ENCODE measurements at places on chromosomes 1 and 21.
A peak's percentile ranks its signal among the peaks of the same experiment; 100 is the strongest.

- DNase-seq, result no peak
Measured at GRCh38 chr1:243596431-243597062, 253.5 kb downstream of the AKT3 start.

GRCh38 chr1:44316231-44316759, 38.8 kb downstream of the ERI3 start:
- DNase-seq, result no peak

DNA sequence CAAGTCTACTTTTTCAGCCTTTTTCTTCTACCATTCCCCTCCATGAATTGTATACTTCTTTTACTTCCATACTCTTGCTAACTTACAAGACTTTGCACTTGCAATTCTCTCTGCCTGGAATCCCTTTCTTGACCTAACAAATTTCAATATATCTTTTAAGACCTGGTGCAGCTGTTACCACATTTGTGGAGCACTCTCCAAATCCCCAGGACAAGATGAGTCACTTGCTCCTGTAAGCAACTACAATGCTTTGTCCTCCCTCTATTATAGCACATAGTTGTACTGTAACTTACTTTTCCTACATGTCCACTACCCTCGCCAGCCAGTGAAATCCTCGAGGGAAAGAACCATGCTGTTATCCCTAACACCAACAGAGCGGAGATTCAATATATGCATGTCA, 43.1 kb downstream of the WARS2 start:
- DNase-seq, result no peak

GRCh38 chr1:1817221-1817620, 39.0 kb upstream of the NADK start:
- DNase-seq, result no peak

DNA sequence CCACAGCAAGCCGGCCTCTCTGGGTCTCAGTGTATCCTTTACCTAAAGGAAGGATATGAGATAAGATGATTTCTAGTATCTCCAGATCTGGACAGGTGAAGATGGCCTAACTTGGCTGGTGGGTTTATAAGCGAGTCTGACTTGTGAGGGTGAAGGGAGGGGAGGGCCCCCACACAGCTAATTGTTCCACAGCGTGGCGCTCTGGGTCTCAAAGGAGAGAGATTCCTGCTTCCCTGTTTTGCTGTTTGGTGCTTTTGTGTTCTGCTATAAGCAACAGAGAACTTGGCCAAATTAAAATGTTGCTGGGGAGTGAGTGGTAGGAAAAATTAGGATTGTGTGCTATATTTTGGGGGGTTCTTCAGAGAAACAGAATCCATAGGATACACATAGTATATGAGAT, 28.9 kb upstream of the NLRP3 start:
- DNase-seq, result no peak

DNA sequence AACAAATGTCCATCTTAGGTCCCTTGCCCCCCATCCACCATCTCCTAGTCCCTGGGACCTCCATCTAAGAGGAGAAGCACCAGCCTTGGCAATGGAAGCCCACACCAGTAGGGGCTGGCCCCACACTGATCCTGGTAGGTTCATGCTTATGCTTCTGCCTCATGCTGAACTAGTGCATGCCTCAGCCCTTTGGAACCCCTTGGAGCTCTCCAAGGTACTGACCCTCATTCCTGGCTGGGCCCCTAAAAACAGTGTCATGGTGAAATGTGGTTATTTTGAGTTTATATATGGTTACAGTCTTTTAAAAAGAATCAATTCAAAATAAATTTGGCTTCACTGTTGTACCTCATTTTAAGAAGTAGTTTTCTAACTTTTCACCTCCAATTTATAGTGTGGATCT, 108.3 kb downstream of the HIVEP3 start:
- DNase-seq, result no peak

- no peak for DNase-seq
Measured at GRCh38 chr1:12451560-12451900, 166.5 kb downstream of the DHRS3 start.

- no peak for DNase-seq
Measured at GRCh38 chr1:171581226-171581625, 40.8 kb upstream of the MYOCOS start.

GRCh38 chr21:22062472-22063139, 1064.4 kb downstream of the NCAM2 start:
- no peak for DNase-seq

DNA sequence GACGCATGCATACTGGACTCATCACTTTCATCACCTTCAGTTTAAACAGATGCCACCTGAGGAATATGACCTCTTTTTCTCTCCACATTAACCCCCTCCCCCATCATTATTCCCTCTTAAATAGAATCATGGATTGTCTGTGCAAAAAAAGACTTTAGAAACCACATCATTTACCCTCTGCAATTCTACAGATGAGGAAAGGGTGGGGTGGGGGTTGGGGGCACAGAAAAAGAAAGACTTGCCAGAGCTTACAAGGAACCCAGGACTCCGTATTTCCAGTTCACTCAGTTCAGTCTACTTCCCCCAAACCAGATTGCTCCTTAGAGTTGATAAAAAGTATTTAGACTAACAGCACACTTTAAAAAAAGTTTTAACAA, 26.2 kb upstream of the NFIA start:
- DNase-seq, result no peak

DNA sequence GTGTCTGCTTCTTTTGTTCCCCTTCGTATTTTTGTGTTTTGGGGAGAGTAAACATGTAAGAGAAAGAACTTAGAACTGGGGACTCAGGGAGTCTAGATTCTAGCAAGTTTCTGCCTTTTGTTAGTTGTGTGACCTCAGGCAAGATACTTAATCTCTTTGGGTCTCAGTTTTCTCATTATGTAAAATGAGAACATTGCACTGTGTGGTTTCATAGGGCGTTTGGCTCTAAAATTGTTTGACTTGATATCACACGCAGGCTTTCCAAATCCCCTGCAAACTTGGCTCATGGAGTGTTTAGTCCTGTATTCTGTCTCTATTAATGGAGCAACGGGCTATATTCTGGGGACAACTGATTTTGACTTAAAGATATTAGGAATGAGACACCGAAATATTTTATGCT, 57.7 kb downstream of the NTNG1 start:
- DNase-seq, result no peak

DNA sequence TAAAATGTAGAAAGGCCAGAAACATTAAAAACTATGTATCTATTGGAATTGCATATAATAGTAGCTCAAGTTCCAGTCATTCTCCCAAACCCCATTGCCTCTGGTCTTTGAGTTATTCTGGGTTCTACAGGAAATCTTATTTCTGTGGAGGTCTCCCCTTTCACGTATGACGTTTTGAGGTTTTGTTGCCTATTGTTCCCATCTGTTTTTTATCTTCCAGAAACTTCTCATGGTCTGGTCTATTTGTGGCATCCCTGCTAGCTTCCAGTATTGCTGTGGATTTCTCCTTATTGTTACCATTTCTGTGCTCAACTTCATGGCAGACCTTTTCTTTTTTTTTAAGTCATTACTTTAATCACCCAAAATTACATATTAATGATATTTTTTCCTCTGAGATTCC, 43.3 kb downstream of the DTL start:
- no peak for DNase-seq

- DNase-seq, result peak; percentile 53
Measured at GRCh38 chr1:44016890-44017400, 14.3 kb downstream of the SLC6A9 start.

DNA sequence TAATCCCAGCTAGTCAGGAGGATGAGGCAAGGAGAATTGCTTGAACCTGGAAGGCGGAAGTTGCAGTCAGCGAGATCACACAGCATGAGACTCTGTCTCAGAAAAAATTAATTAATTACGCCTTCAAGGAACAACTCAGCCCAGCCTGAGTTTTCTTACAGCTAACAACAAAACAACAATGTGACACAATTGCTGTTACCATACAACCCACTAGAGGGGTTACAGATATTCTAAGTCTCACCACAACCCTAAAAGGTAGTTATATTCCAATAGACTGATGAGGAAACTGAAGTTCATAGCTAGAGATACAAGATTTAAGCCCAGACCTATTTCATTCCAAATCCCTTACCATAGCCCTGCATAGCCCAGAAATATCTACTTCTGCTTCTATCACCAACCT, 2.9 kb upstream of the LRRC8C start:
- DNase-seq, result no peak

DNA sequence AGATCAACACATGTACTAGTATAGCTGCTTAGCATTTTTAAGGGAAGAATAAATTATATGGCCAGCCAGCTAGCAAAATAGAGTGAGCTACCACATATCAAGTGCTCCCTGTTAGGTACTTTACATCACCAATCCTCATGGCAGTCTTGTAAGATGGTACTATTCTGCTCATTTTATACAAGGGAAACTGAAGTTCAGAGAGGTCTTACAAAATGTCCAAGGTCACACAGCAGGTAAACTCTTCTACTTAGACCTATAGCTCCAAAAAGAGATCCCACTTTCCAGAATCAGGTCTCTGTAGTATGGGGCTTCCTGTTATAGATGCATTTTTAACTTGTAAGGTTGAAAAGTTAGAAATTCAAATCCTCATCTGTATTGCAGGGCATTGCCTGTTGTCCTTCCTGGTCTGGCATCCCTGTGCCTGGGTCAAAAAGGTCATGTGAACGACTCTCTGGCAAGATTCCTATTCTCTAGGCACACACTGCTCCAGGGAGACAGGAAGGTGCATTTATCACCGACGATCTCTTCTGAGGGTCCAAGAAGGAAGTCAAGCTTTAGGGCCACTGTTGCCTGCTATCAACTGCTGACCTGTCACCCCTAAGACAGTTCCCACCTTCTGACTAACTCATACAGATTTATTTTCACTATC, 41.1 kb downstream of the TRIT1 start:
- DNase-seq, result no peak

DNA sequence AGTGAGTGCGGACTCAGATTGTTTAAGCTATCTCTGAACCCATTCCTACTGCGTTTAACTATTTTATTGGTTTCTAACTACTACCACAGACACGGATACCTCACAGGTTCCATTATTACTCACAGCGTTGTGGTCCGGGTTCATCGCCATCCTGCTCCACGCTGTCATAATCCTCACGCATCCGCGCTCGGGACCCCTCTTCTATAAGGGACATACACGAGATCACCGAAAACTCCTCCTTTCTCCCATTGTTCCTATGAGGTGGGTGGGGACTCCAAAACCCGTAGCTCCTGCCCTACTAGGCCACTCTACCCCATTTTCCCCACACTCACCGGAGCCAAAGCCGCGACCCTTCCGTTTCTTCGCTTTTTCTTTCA, 610 bp downstream of the RBM8A start:
- no peak for DNase-seq

GRCh38 chr21:35204125-35204524, 155.0 kb upstream of the RUNX1 start:
- DNase-seq, result no peak

- DNase-seq, result no peak
Measured at GRCh38 chr1:112165375-112165774, 175.9 kb upstream of the KCND3 start.

DNA sequence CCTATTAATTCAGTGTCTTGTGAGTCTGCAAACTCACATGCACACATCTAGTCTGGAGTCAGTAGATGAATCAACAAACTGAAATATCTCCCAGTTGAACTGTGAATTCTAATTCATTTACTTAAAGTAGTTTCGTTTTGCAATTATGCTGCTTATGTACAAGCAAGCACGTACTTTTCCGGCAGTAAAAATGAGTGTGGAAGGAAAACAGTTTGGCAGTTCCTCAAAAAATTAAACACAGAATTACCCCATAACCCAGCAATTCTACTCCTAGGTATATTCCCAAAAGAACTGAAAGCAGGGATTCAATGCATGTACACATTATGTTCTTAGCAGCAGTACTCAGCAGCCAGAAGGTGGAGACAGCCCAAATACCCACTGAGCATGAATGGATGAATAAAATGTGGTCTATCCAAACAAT, 49.3 kb downstream of the GNB1 start:
- no peak for DNase-seq

DNA sequence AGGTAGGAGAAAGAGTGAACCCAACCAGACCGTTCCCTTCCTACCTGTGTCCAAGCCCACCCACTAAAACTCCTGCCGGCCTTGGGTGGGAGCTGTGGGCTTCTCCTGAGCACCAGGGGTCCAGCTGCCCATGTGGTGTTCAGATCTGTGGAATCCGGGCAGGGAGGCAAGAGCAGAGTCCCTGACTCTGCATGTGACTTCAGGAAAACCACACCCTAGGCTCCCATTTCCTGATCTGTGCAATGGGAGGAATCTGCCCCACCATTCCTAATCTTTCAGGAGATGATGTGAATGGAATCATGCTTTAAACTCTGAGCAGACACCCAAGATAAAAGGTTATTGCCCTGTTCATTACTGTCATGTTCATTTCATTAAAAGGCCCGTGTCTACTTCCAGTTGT, 27.6 kb downstream of the EIF2D start:
- no peak for DNase-seq

DNA sequence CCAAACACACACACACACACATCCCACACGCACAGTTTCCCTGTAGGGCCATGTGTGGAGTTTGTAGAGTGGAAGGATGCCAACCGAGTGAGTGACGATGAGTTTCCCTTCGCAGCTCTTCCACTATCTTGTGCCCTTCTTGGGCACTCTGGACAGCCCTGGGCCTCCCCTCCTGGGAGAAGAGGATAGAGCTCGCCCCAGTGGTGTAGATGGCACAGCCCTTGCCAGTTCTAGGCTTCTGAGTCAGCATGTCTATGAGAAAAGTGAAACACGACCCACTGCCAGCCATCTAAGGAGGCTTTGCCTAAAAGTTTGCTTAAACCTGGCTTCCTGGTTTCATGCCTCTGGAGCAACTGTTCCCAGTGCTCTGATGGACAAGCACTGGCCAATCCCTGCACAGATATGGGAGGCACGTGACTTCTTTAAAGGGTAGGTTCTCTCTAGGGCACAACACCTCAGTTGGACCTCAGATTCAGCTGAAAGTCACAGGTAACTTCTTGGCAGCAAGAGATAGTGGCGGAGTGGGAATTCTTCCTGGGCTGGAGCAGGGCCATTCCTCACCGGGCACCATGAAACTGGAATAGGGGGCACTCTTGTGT, 195.9 kb upstream of the GALNT2 start:
- no peak for DNase-seq

- DNase-seq, result no peak
Measured at GRCh38 chr21:40422896-40423635, 423.9 kb downstream of the DSCAM start.

DNA sequence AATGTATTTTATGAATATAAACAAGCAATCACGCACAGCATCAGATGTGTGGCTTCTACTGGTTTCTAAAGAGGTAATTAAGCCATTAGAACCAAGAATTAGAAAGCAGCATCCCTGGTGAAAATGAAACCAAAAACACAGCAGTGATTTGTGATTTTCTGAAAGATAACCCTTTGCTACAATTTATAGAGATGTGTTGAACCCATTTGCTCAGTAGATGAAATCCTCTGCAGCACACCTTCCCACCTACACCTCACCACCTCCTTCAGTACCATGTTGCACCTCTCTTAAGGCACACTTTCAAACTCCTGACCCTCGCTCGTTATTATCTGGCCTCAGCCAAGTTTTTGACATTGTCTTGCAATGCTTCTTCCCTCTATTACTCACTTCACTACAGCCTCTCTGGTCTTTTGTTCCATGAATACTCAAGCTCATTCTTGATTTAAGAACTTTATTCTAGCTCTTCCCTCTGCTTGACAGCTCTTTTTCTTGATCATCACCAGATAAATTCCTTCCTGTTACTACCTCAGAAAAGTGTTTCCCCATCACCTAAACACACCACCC, 38.6 kb downstream of the NSL1 start:
- no peak for DNase-seq
